ENCODE measurements at places on chromosomes 1 and 21. TPM values are rescaled to one million over a fixed set of nuclear protein-coding genes. Genes with fewer than 3 reads are reported as not detected.

- no peak for DNase-seq
Measured at GRCh38 chr1:211735208-211736170, 60.1 kb upstream of the NEK2 start.

DNA sequence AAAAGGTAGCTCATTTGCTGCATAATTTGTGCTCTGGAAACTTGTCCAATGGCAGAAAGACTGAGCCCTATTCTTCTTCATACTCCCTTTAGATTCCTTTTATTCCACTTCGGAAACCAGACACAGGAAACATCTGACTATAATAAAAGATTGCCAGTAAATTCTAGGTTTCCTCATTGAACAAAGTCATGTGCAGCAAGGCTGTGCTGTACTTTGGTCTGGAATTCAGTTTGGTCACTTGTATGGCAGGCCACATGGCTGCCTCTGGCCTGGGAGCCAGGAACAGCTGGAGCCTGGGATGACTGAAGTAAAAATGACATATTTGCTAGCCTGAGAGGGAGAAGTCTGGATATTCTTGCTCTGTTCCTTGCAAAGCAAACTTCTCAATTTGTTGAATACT is 79.6 kb downstream of the ST3GAL3 start:
- peak; percentile 60 for DNase-seq

GRCh38 chr1:200353232-200353631 is 56.6 kb downstream of the ZNF281 start:
- no peak for DNase-seq

DNA sequence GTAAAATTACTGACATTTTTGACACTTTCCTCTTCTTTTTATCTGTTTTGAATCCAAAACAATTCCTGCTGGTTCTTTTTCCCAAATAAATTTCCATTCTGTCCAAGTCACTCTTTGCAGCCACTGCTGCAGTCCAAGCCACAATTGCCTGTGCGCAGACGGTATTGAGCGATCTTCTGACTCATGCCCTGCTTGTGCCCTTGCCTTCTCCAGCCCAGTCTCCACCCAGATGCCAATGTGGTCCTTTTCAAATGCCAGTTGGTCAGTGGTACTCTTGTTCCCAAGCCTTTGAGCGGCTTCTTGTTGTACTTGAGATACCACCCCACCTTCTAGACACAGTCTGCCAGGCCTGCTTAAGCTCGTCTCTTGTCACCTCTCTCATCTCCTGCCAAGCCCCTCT is 78.9 kb downstream of the CAMTA1 start:
- no peak for DNase-seq

The CELA2B gene
- total RNA-seq: not detected
